Upper lobe of left lung (tissue), 6 donors: ENCODE measurements at places on chromosomes 3 and 15.

GRCh38 chr3:98717584-98717983, 45.6 kb upstream of the ST3GAL6 start:
- no peak overlapping the region for H3K27ac ChIP-seq
- no peaks in the 10 kb centered on the region for H3K36me3 ChIP-seq
- DNase-seq: no peak

DNA sequence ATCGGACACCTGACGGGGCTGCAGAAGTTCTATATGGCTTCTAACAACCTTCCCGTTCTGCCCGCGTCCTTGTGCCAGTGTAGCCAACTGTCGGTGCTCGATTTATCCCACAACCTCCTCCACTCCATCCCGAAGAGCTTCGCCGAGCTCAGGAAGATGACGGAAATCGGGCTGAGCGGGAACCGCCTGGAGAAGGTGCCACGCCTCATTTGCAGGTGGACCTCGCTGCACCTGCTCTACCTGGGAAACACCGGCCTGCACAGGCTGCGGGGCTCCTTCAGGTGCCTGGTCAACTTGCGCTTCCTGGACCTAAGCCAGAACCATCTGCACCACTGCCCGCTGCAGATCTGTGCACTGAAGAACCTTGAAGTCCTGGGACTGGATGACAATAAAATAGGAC, 9.8 kb upstream of the LRRC34 start:
- H3K27me3 ChIP-seq: no peaks in the 10 kb centered on the region
- no peak overlapping the region for H3K4me3 ChIP-seq
- no peaks in the 10 kb centered on the region for H3K36me3 ChIP-seq
- H3K4me1 ChIP-seq: no peaks in the 10 kb centered on the region
- no peak overlapping the region for H3K27ac ChIP-seq

DNA sequence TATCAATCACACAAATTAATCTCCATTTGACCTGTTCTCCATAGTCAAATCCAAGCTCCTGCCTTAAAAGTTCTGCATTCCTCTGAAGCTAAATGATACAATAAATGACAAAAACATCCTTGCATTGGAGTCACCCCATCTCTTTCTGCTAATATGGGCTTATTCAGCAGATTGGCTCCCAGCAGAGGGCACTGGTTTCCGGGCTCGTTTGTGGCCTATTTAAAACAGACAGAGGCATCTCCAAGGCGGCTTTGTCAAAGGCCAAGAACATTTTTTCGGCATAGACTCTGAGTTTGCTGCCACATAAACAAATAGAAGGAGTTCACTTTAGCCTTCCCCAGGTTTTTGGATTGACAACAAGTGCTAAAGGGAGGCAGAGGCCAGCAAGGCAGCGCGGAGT, 204.4 kb upstream of the RASGRP1 start:
- H3K4me1 ChIP-seq: no peaks in the 10 kb centered on the region
- no peaks in the 10 kb centered on the region for H3K27me3 ChIP-seq
- no peak overlapping the region for H3K4me3 ChIP-seq
- no peak overlapping the region for H3K27ac ChIP-seq
- no peak for DNase-seq

- H3K36me3 ChIP-seq: no peaks in the 10 kb centered on the region
- no peaks in the 10 kb centered on the region for H3K27me3 ChIP-seq
- no peaks in the 10 kb centered on the region for H3K4me1 ChIP-seq
- H3K27ac ChIP-seq: no peak overlapping the region
- no peak overlapping the region for H3K4me3 ChIP-seq
Measured at GRCh38 chr3:157075693-157076420, 84.1 kb downstream of the CCNL1 start.

DNA sequence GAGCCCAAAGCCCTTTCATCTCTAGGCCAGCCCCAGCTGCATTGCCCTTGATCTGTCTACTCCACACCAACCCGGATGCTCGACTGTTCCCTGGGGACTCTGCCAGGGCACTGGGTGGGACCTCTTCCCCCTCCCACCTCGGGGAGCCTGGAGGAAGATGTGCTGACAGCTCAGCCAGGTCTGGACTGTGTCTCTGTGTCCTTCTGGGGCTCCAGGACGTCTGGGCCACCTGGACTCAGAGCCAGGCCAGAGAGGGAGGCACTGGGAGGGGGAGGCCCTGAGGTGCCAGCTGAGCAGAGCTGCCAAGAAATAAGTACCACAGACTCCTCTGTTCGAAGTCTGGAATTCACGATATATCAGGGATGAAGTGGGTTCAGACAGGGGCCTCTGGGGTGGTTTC, 5.8 kb upstream of the HCN4 start:
- no peaks in the 10 kb centered on the region for H3K36me3 ChIP-seq
- no peak overlapping the region for H3K4me3 ChIP-seq
- no peaks in the 10 kb centered on the region for H3K4me1 ChIP-seq
- no peak for DNase-seq
